ENCODE measurements at places on chromosomes 4 and X. TPM values are rescaled to one million over a fixed set of nuclear protein-coding genes. Genes with fewer than 3 reads are reported as not detected.

PFKFB1 gene
- total RNA-seq: 0.21 TPM

OTUD6A gene
- not detected for total RNA-seq

GRCh38 chr4:189098932-189099696 lies 841.6 kb upstream of the FRG1 start:
- no peak for DNase-seq

GRCh38 chr4:8276358-8277240 lies 7.0 kb downstream of the HTRA3 start:
- no peak for DNase-seq

DNA sequence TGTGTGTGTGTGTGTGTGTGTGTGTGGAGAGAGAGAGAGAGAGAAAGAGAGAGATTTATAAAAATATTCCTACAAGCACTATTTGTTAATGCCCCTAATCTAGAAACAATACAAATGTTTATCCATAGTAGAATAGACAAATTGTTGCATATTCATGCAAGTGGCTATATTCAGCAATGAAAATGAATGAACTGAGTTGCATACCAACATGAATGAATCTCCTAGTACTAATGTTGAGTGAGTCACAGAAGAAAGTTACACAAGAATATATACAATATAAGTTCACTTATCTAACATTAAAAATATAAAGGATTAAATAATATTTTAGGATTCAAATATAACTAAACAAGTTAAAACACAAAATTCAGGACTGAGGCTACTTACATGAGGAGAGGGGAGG lies 456.8 kb upstream of the AMOT start:
- DNase-seq: no peak
